Neural progenitor cell (in vitro differentiated cells): ENCODE measurements at places on chromosomes 4 and X. TPM values are rescaled to one million over a fixed set of nuclear protein-coding genes. Genes with fewer than 3 reads are reported as not detected.

DNA sequence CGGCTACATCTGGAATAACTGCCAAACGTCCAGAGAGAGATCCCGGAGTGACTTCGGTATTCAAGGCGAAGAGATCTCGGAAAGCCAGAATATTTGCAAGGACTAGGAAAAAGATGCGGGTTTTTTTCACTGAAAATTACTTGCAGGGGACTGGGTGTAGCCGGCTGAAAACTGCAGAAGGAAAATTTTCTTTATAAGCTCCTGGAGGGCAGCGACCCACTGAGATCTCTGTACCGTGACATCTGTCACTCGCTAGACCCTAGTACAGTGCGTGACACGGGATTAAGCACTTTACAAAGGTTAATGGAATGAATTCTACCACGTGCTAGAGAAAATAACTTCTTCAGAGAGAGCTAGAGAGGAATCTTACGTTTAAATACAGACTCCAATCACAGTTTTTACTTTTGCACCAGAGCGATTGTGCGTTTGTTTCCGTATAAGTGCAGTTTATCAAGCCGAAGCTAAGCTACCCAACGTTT is 1.1 kb upstream of the LCORL start:
- no peak overlapping the region for H3K27ac ChIP-seq
- peak overlapping the region; percentile 77 for H3K4me3 ChIP-seq
- DNase-seq = peak; percentile 39
- no peaks in the 10 kb centered on the region for H3K36me3 ChIP-seq

DNA sequence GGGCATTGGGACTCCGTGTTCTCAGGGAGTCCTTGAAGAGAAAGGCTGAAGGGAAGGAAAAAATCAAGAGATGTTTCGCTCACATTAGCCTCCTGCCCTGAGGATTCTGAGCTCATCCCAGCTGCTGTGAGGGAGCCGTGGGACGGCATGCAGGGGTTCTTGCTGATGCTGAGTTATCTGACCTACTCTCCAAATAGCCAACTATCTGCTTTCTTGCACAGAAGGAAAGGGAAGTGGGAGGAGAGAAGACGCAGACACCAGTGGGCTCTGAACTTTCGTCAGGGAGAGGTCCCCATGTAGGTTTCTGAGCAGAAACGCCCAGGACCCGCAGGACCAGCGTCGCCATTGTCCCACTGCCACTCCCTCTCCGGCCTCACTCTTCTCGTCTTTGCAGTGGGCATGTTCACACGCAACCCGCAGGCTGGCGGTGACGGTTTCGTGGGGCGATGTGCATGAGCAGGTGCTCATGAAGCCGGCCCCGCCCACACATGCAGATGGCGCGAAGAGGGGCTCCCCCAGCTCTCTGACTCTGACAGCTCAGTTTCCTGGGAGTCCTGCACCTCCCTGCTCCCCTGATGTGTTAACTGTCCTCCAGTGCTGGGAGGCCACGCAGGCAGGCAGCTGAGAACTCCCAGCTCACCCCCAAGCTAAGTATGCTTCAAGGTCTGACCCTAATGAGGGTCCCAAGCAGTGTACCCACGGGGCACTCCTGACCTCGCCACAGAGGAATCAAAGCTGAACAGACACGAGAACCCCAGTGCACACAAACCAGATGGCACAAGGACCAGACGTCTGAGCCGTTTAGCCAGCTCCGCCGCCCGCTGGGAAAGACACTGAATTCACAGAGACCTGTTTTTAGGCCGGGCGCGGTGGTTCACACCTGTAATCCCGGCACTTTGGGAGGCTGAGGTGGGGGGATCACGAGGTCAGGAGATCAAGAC is 13.6 kb upstream of the ABLIM2 start:
- no peak overlapping the region for H3K4me3 ChIP-seq
- no peaks in the 10 kb centered on the region for H3K27me3 ChIP-seq
- no peaks in the 10 kb centered on the region for H3K4me1 ChIP-seq
- no peaks in the 10 kb centered on the region for H3K36me3 ChIP-seq
- DNase-seq = no peak
- H3K27ac ChIP-seq = no peak overlapping the region

- no peak overlapping the region for H3K4me3 ChIP-seq
- H3K27me3 ChIP-seq = no peaks in the 10 kb centered on the region
- H3K27ac ChIP-seq = no peak overlapping the region
- H3K36me3 ChIP-seq = no peaks in the 10 kb centered on the region
Measured at GRCh38 chr4:69025191-69025998, 70.9 kb upstream of the UGT2B7 start.

DNA sequence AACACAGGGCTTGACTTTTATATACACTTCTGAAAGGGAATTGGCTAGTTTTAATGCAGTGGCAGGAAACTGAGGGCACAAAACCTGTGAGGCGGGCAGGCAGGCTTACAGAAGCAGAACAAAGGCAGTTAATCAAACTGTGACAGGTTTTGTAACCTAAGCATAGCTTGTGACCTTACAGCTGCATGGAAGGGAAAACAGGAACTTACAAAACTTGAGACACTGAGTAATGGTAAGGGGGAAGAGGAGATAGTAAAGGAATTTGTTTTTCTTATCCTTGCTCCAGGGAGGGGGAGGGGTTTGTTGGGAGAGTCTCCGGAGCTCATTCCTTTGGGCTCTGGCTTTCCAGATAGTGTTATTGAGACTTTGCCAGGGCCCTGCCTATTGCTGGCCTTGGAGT is 55.6 kb downstream of the SLITRK4 start:
- H3K36me3 ChIP-seq = no peaks in the 10 kb centered on the region
- no peak for DNase-seq
- H3K4me1 ChIP-seq = no peaks in the 10 kb centered on the region
- H3K27me3 ChIP-seq = no peaks in the 10 kb centered on the region
- no peak overlapping the region for H3K4me3 ChIP-seq
- no peak overlapping the region for H3K27ac ChIP-seq

- H3K4me3 ChIP-seq = no peak overlapping the region
- peaks cover 9% of the 10 kb centered on the region for H3K4me1 ChIP-seq
- H3K27ac ChIP-seq = no peak overlapping the region
- H3K27me3 ChIP-seq = no peaks in the 10 kb centered on the region
- peak; percentile 27 for DNase-seq
Measured at GRCh38 chr4:142452161-142452855, 393.8 kb downstream of the INPP4B start.

DNA sequence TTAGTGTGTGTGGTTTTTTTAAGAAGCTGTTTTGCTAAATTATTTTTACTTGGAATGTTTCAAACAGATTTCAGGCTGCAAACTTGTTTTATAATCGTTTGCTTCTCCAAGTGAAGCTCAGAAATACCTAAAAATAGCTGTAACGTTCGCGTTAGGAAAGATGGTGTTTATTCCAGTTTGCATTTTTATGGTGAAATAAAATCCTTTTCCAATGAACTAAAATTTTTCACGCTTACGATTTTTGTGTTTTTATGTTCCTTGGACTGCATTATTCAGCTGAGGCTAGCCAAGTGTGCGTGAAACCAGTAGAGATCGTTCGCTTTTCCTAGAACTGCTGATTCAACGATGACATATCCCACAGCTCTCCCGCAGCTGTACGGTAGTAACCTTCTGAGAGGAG is 10.9 kb downstream of the AKAP17A start:
- no peak overlapping the region for H3K27ac ChIP-seq
- no peak overlapping the region for H3K4me3 ChIP-seq
- no peaks in the 10 kb centered on the region for H3K4me1 ChIP-seq
- H3K36me3 ChIP-seq = peaks cover 10% of the 10 kb centered on the region

- peak; percentile 69 for DNase-seq
- H3K36me3 ChIP-seq = no peaks in the 10 kb centered on the region
- H3K4me3 ChIP-seq = no peak overlapping the region
- H3K27ac ChIP-seq = no peak overlapping the region
- H3K27me3 ChIP-seq = no peaks in the 10 kb centered on the region
Measured at GRCh38 chr4:154082760-154083535, 294.1 kb upstream of the SFRP2 start.

ERAS gene
- total RNA-seq = 0.50 TPM in 1 of 2 replicates, not detected in the other

GPR119 gene
- total RNA-seq = not detected in 2 replicates

DNA sequence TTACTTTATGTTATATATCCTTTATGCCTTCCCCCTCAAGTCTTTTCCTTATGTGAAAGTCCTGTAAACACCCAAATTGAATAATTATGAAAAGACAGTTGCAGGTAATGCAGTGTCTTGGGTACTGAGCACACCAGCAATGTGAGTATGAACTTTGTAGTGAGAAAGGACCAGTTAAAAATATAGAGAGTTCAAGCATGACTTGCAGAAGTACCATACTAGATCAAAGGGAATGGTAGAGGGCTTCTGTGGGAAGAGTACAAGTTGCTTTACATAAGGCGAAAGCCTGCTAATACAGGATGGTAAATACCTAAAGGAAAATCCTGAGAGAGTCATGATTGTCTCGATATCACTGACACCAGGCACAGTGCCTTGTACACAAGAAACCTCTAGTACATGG is 25.7 kb downstream of the KIAA0232 start:
- no peak overlapping the region for H3K4me3 ChIP-seq
- no peak overlapping the region for H3K27ac ChIP-seq
- no peaks in the 10 kb centered on the region for H3K27me3 ChIP-seq
- no peak for DNase-seq
- H3K4me1 ChIP-seq = peaks cover 11% of the 10 kb centered on the region
- H3K36me3 ChIP-seq = no peaks in the 10 kb centered on the region

DNA sequence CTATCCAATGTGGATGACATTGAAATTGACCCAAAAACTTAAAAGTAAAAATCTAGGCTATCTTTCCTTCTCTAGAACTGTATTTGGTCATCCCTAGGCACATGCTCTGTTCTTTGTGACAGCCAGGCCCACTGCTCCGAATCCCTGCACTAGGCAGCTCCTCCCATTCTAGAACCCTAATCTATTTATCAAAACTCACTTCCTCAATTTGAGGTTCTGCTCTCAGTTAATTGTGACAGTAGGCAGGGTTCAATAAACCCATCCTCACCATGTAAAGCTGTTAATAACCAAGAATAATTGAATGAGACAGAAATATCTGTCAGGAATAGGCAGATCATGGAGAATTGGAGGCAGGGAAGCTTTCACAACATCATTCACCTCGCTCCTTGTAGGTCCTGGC is 51.9 kb upstream of the IRF2 start:
- H3K27me3 ChIP-seq = no peaks in the 10 kb centered on the region
- no peaks in the 10 kb centered on the region for H3K36me3 ChIP-seq
- H3K4me1 ChIP-seq = no peaks in the 10 kb centered on the region
- H3K27ac ChIP-seq = no peak overlapping the region

CFI gene
- not detected in 2 replicates for total RNA-seq

DNA sequence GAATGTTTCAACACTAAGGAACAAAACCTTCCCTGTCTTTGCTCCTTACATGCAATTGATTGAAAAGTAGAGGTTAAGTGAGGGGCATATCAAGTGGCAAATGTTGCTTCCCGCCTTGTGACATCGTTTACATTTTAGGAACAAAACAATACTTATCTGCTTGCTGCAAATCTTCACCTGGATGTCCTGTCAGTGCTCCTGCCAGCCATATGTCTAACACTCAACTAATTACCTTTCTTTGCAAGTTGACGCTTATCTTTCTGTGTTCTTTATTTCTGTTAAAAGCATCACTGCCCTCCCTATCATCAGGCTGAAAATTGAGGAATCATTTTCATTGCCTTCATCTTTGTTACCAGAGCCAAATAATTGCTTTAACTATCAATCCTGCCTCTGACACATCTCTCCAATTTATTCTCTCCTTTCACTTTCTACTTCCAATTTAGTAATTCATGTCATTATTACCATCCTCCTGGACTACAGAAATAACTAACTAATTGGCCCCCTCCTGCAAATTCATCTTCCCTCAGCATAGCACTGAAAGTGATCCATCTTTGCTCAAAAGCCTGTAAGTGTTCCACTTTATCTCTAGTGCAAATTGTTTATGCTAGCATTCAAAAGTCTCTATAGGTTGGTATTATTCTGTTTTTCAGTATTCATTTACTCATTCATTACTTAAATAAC is 298.7 kb upstream of the ATOH1 start:
- no peaks in the 10 kb centered on the region for H3K4me1 ChIP-seq
- no peak overlapping the region for H3K4me3 ChIP-seq
- no peaks in the 10 kb centered on the region for H3K36me3 ChIP-seq
- DNase-seq = no peak
- H3K27ac ChIP-seq = no peak overlapping the region

UGT8 gene
- 2.8 and 4.3 TPM in 2 replicates for total RNA-seq

DNA sequence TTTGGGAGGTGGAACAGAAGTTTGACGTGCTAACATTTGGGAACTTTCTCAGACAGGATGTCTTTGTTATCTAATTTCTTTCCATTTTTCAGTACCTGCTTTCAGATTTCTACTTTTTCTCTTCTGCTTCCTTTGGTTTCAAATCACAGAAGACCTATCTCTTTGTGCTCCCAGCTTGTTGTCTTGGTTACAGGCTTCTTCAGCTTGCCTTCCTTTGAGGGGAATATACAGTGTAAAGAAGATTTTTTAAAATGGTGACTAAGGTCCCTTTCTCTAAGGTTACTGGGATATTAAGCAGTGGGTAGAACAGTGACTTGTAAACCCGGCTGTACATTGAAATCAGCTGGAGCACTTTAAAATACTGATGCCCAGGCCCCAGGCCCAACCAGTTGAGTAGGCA is 48.0 kb downstream of the TMEM164 start:
- H3K36me3 ChIP-seq = no peaks in the 10 kb centered on the region
- no peak for DNase-seq
- H3K4me1 ChIP-seq = peaks cover 42% of the 10 kb centered on the region
- H3K4me3 ChIP-seq = no peak overlapping the region
- no peaks in the 10 kb centered on the region for H3K27me3 ChIP-seq
- peak overlapping the region; percentile 35 for H3K27ac ChIP-seq

DNA sequence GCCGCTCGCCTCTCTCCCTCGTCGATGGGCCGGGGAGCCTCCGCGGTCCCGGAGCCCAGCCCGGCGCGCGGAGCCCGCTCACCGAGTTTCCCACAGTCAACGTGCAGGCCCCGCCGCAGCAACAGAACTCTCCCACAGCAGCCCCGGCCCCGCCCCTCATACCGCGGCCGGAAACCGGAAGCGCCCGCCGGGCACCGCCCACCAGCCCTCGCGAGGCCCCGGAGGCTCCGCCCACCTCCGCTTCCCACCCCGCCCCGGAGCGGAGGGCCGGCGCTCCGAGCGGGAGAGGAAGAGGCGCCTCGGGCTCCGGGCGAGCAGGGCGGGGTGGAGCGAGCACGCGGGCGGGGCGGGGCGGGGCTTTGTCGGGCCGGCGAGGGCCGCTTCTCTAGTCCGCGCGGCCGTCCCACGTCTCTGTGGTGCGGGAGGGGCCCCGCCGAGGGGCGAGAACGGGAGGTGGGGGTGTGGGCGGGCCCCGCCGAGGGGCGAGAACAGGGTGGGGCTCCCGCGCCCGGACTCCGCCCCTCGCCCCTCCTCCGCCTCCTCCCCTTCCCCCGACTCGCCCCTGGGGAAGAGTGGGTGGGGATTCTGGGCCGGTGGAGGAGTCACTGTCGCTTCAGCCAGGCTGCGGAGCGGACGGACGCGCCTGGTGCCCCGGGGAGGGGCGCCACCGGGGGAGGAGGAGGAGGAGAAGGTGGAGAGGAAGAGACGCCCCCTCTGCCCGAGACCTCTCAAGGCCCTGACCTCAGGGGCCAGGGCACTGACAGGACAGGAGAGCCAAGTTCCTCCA is at the start of the genes ABCD1 and BCAP31:
Gene ABCD1 (plus strand): TSS at position 605 of the 787 bp plus-strand sequence. CDS start 411 bp downstream, outside the sequence.
Gene BCAP31 (minus strand): TSS at position 136 of the 787 bp plus-strand sequence. CDS start 1,143 bp downstream, outside the sequence.
- H3K27ac ChIP-seq = peak within 1 kb of the TSS; percentile 69
- H3K27me3 ChIP-seq = no peaks in the 10 kb centered on the region
- peaks cover 3% of the 10 kb centered on the region for H3K36me3 ChIP-seq
- peaks cover 12% of the 10 kb centered on the region for H3K4me1 ChIP-seq

GRCh38 chrX:41441934-41442823 is 5.0 kb upstream of the NYX start:
- H3K27me3 ChIP-seq = no peaks in the 10 kb centered on the region
- no peaks in the 10 kb centered on the region for H3K36me3 ChIP-seq
- DNase-seq = peak; percentile 66
- no peak overlapping the region for H3K27ac ChIP-seq
